Karpas-422 (cell line): ENCODE measurements at places on chromosomes 16 and 17. TPM values are rescaled to one million over a fixed set of nuclear protein-coding genes. Genes with fewer than 3 reads are reported as not detected.
A peak's percentile ranks its signal among the peaks of the same experiment; 100 is the strongest.

GRCh38 chr17:8741771-8742170, 2.9 kb downstream of the CCDC42 start:
- no peak for DNase-seq

GRCh38 chr16:86388976-86389375, 121.4 kb upstream of the FOXF1 start:
- DNase-seq = no peak

The GLTPD2 gene
- not detected in 2 replicates for total RNA-seq

The TNRC6C gene
- total RNA-seq = not detected in 2 replicates

- no peak for DNase-seq
Measured at GRCh38 chr17:50963139-50963538, 97.0 kb upstream of the TOB1 start.

DNA sequence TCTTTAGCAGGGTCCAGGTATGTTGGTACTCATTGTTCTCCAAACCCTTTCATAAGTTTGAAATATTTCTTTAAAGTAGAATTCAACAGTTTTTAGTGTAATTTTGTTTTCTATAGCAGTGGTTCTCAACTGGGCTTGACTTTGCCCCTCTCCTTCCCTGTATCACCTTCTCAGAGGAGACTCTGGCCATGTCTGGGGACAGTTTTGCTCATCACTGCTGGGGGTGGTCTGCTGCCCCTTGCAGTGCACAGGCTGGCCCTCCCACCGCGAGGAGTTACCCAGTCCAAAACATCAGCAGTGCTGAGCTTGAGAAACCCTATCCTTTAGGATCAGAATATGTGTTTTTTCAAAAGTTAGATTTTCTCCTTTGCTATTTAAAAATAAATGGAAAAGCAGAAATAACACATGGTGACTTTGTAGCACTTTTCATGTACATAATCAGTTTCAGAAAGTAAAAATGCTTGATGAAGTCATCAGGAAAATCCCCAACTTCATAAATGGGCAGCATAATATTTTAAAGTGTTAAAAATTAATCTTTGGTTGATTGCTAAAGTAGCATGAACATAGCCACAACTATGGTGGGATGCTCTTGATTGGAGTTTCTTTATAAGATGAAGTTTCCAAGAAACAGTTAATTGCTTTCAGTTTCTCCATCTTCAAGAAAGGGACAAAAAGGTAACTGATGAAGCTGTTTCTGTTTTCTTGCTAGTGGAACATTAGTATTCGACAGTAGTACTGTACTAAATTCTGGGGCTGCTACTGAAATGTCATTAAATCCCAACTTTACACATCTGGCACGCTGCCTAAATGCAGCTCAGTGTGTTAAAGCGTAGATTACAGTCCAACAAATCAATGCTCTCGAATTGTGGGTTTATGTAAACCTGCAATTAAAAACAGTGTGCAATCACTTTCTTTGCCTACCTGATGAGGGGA, 70.3 kb downstream of the NETO2 start:
- DNase-seq = no peak

The TLE7 gene
- not detected in 2 replicates for total RNA-seq

The FSCN2 gene
- total RNA-seq = 0.63 and 1.2 TPM in 2 replicates

DNA sequence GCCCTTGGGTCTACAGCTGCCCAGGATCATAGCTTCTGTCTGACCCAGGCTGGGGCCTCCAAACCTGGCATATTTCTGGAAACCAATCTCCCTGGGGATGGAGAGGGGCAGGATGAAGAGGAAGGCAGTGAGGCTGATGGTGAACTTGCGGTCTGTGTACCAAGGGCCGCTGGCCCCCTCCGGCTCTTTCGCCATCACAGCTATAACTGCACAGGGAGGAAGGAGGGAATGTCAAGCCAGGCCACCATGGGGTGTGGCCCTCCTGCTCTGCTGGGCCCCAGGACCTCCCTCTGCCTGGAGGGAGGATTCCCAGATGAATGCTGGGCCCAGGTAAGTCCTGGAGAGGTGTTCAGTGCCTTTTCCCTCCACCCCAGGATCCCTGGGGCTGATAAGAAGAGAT, 6.3 kb downstream of the SLC38A7 start:
- no peak for DNase-seq

DNA sequence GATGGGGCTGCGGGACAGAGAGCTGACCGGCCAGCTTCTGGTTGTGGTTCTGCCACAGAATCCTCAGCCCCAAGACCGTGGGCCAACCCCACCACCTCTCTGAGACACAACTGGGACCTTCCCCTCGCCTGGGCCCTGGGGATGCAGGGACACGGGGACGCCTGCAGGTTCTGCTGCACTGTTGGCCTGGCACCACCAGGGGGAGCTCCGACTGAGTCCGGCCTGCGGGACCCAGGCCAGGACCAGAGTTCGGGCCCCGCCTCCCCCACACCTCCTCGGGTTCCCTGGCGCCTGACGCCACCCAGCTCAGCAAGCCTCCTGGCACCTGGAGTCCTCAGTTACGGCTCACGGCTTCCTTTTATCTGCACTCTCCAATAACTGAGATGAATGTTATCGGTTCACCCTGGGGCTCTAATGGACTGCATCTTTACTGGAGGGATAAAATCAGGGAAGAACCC, 27.3 kb downstream of the TBC1D16 start:
- DNase-seq = peak; percentile 92

GRCh38 chr17:49434821-49435670, 20.4 kb upstream of the PHB1 start:
- DNase-seq = peak; percentile 86

DNA sequence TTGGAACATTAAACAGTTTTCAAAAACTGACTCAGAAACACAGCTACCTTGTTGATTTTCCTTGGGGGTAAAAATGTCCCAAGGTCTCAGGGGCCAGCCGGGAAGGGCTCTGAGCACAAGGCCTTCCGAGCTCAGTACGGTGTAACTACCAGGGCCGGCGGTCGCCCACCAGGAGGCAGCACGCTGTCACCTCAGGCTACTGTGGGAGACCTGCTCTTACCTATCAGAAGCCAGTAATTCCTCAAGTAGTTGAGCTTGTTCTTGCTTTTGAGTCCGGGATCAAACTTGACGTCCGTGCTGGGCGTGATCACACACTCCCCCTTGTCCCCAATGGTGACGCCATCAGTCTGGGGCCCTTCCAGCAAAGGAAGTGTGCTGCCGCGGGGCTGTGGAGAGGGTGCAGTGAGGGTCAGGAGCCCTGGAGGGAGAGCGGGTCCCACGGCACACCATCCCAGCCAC, 43.4 kb upstream of the ICAM2 start:
- peak; percentile 63 for DNase-seq

DNA sequence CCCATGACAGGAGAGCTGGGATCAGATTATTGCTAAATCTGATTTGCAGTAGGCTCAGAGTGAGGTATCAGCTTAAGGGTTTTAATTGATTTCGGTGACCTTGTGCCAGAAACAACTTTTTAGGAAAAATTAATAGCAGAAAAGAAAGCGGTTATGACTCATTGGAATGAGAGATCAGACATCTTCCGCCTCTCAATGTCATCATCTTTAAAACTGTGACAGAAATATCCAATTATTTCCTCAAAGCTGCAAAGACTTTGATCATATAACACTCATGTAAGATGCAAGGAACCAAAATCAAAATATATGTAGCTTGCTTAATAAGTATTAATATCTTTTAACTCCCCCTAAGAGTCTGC, 190.1 kb upstream of the FOXF1 start:
- DNase-seq = no peak

The HS3ST2 gene
- not detected in 2 replicates for total RNA-seq

GRCh38 chr17:49783071-49783715, 5.3 kb upstream of the KAT7 start:
- peak; percentile 9 for DNase-seq

DNA sequence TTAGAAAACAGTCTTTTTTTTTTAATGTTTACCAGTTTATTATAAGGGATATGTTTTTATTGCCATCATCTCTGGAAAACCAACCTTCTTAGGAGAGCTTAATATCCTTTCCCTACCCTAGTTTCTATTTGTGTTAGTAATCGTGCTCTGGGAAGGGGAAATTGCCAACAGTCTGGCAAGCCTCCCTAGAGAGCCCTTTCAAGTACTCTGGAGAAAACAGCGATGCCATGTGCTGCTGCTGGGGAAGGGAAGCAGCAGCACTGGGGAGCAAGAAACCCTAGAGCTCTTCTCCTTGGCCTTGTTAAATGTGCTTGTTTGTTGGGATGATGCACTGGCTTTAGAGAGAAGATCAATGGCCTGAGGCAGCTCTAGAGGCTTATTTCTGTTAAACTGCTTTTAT, 10.3 kb downstream of the RETREG3 start:
- peak; percentile 22 for DNase-seq

DNA sequence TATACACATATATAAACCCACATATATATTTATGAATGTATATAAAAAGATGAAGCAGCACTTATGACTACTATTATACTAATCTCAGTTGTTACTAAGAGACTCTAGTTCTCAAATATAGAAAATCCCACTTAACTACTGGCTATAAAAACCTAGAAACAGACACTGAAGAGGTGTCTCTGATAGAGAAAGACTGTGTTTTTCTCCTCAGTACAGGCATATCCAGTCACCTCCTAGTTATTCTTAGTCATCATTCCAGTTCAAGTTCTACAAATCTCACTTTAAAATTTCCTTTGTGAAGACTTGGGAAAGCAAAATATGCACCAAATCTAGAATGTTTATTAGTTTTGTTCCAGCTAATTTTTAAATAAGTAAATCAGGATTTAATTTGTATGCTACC, 93.9 kb downstream of the STH start:
- peak; percentile 41 for DNase-seq

DNA sequence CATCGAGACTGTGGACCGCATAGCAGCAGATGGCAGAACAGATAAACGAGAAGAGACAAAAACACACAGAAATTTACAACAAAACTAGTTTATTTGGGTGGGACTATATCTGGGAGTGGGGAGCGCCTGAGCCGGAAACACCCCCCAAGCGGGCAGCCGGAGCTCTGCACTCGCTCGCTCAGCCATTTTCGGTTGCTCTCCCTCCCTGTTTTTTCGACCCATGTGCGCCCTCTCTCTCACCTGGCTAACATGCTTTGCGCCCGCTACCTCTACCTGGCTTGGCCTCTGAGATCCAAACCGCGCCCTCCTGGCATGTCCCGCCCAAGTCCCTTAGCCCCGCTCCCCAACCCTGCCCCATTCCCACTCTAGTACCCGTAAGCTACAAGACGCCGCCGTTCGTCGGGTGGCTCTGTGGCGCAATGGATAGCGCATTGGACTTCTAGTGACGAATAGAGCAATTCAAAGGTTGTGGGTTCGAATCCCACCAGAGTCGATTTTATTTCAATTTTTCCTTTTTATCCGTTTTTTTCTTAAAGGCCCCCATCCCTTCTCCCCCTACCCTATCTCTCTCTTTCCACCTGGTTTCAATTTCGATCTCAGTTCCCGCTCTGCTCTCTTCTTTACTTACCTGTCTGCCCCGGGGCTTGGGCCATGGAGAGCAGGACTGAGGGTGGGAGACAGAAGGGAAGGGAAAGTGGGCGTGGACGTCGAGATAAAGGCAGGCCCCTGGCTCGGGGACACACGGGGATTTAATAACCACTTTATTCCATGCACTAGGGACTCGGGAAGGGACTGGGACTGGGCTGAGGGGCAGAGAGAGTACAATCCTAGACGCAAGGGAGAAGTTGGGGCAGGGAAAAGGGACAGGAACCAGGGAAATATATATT, 2.4 kb upstream of the ALOXE3 start:
- DNase-seq = peak; percentile 94

The CACNA1H gene
- total RNA-seq = not detected in 2 replicates

DNA sequence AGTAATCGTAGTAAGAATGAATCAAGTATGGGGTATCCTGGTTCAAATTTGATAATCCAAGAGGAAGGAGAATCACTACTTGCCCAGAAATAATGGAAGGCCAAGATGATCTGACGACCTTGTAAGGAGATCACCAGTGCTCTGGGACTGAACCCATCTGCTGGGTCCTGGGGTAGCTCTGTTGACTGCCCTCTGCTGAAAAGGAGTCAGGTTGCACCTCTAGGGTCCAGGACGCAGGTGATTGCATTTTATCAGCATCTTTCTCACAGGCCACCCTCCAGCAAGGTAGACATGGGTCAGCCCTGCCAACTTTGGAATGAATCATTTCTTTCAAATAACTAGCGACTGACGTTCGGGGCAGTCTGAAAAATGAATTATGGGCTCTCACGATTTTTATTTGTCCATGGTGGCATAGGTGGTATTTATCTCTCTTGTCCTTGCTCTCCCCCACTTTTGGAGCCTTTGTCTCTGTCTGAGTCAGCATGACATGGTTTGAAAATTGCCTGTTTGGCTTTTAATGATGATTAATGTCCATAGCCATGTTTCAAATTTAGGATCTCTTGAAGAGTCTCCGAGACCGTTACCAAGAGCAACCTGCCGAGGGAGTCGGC, 163.7 kb downstream of the MSI2 start:
- peak; percentile 57 for DNase-seq

The PLA2G10 gene
- total RNA-seq = not detected in 2 replicates

The NLRP1 gene
- total RNA-seq = 1.2 and 1.5 TPM in 2 replicates

The ODAD4 gene
- total RNA-seq = 0.67 and 1.0 TPM in 2 replicates

DNA sequence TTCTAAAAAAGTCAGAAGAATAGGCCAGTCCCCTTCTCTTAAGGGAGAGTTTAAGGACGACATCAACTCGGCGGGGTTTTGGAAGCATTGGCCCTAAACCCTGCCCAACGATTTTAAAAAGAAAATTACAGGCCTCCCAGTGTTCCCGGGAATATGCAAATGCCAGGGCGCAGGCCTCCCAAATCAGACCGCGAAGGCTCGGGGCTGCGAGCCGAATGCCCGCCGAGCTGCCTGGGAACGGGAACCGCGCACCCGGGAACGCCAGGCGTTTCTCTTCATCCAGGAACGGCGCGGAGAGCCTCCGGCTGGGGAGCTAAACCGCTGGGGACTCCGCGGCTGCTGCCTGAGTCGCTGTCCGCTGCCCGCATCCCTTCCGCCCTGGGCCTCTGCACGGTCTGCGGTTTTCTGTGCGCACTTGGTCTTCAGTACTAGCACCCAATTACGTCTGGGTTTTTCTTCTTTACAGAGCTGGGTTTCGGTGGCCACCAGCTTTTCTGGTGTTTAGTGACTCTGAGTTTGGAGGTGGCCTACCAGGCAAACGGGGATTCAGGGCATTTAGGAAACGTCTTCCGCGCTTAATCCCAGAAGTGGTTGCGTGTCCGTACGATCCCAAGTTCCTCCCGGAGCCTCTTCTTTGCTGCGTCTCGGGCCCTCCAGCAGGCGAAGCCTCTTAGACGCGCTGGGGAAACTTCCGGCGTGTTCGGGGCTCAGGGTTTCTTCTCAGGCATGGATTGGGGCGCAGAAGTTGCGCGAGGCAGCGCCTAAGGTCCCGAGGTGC, 5.7 kb downstream of the IRX5 start:
- no peak for DNase-seq
